ENCODE measurements at places on chromosomes 2 and 18.

DNA sequence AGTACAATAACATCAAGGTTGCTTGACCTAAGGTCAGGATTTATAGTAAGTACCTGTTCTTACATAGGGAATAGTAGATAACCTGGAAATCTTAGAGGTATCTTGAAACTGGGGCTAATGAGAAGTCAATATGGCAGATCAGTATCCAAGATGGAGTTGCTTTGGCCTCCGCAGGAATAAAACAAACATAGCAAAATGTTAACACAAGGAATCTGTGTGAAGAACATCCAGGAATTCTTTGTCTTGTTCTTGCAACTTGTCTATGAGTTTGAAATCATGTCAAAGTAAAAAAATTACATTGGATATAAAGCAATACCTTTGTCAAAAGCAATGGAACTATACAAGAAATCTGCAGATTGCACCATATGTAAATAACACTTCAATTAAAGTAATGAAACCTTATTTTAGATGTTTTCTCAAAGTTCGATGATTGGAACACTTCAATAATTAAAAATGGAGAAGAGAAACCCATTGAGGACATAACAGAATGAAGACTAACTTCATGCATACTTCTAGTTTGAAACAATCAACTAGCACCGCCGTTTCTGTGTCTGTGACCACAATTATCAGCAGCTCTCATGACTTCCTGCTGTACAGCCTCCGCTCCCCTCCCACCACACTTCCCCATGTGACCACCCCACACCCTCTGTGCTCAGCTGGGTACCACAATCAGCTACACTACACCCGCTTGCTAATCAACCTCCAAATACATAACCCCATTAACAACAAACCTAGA, 27.6 kb downstream of the C2orf76 start:
- DNase-seq, result no peak

- no peak for DNase-seq
Observed at GRCh38 chr18:79987566-79987965, 797 bp downstream of the TXNL4A start.

DNA sequence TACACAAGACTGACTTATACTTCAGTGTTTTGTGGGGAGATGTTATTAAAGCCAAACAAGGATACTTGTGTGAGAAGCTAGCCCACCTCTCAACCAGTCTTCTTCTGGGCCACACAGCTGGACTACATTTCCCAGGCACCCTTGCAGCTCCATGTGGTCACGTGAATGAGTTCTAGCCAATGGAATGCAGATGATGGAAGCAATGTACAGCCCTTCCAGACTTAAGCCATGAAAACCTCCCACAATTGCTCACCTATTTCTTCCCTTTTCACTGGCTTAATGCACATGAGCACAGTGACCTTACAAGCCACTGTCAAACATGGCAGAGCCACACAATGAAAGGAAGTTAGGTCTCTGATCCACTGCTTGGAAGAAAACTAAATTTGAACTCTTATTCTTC, 20.4 kb upstream of the FEZ2 start:
- DNase-seq, result peak; percentile 24

DNA sequence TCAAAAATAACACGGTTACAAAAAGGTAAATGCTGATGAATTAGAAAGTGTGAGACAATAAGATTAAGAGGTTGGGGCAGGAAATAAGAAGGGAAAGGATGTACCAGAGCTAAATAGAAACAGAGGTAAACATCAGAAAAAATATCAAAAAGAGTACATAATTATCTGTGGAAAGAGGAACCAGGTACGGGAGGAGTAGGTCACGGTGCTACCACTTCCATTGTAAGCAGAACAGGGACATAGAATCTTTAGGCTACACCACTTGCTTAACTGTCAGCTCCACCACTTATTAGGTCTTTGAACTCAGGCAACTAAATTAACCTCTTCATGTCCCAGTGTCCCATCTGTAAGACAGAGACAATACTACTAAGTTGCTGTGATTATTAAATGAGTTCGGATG, 350.3 kb downstream of the LRATD1 start:
- DNase-seq, result no peak

GRCh38 chr2:109481599-109481998, 132.2 kb downstream of the SEPTIN10 start:
- no peak for DNase-seq

- DNase-seq, result no peak
Observed at GRCh38 chr18:25736516-25736915, 353.9 kb downstream of the SS18 start.
